HT1080 (cell line): ENCODE measurements at places on chromosomes 6 and 20.
A peak's percentile ranks its signal among the peaks of the same experiment; 100 is the strongest.

GRCh38 chr6:150712505-150713252 is 113.0 kb downstream of the PLEKHG1 start:
- DNase-seq: no peak

- DNase-seq: no peak
Measured at GRCh38 chr6:75693534-75693933, 55.5 kb upstream of the MYO6 start.

GRCh38 chr20:38751360-38751976 is 3.2 kb downstream of the ACTR5 start:
- DNase-seq: peak; percentile 31

- DNase-seq: peak; percentile 13
Measured at GRCh38 chr6:5453546-5453945, 192.2 kb downstream of the FARS2 start.

DNA sequence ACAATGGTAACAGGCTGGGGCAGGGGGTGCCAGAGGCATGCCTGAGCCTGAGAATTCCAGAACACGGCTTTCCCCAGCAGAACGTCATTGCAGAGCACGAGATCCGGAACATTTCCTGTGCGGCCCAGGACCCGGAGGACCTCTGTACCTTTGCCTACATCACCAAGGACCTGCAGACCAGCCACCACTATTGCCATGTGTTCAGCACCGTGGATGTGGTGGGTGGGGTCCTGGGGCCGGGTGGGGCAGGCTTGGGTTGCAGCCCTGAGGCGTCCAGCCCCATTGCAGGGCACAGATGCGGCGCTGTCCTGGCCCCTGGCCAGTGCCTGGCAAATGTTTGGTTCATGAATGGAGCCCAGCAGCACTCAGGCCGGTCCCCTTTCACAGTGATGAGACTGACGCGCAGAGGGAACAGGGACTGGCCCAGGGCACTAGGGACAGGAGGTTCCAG is 57.1 kb downstream of the TCP11 start:
- no peak for DNase-seq
